Stimulated activated CD8-positive, alpha-beta memory T cell treated with anti-CD3 and anti-CD28 coated beads, Interleukin-4, amount 100 ng/mL, for 48 hours (primary cell): ENCODE measurements at places on chromosomes 1 and 21.
A peak's percentile ranks its signal among the peaks of the same experiment; 100 is the strongest.

DNA sequence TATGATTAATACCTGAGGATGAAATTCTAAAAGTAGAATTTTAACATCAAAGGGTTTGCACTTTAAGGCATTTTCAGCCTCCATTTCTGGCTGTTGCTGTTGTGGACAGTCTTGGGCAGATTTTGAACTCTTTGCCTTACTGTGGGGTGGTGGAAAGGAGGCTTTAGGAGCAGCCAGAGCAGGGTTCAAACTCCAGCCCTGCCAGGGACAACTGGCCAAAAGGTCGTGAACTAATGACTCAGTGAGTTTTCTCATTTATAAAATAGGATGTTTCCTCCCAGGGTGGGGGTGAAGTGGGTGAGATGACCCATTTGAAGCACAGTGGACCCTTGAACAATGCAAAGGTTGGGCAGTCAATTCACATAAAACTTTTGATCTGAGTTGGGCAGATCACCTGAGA is 36.7 kb downstream of the MAPKAPK2 start:
- DNase-seq, result no peak

GRCh38 chr1:227900571-227901051 is 47.1 kb downstream of the WNT9A start:
- no peak for DNase-seq

GRCh38 chr1:101420406-101420805 is 183.6 kb downstream of the S1PR1 start:
- no peak for DNase-seq

DNA sequence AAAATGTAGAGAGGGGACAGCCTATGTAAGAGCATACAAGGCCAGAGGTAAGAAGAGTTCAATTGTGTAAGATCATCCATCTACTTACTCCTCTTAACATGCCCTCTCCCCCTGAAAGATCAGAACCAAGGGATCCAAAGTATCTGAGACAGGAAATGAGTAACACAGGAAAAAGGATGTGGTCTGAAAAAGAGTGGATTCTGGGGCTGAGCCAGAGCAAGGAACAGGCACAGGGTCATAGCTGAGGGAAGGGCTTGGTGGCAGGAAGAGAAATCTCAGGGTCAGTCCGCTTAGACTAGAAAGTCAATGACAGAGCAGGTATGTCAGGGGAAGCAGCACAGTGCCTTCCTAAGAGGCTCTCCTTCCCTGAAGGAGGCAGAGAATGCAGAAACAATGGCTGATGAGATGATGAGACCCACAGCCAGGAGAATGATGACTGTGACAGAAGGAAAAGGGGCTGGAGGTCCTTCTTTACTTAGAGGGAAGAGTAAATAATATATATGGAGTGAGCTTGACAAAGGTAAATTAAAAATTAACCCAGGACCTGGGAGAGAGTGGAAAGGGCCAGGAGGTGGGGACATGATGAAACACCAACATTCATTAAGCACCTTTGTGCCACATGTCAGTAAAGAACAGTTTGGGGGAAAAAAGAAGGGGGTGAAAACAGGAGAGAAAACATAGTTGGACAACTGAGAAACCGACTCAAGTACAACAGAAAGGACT is 26.2 kb upstream of the A3GALT2 start:
- DNase-seq, result no peak

- DNase-seq, result no peak
These were observed 415.5 kb downstream of the NUF2 start for GRCh38 chr1:163737261-163737660.

DNA sequence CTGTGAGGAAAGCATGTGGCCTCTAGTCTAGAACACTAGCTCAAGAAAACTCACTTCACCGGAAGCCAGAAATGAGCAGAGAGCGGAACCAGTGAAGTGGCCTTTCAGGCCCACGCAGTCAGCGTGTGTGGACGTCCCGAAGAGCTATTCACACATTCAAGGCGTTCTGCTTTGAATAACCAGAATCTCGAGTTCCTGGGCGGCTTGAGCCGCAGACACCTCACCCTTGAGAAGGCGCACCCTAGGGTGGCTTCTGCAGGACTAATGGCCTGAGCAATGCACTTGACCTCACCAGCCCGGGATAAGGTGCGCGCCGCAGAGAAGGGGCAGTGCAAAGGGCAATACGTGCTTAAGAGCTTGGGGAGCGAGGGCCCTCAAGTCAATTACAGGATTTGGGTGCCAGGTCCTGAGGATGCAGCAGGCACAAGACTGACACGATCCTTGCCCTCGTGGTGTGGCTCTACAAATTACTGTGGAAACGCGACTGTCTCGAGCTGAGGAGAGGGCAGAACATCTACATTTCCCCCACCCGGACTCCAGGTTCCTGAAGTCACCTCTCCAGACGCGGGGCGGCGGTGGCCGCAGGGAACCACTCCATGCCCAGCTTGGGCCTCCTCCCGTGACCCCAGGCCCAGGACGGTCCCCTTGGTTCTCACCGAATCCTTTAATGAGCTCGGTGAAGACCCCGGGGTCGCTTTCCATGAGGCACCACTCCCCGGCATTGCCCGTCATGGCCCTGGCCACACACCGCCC is 455 bp downstream of the UCHL5 start:
- peak; percentile 76 for DNase-seq

- DNase-seq, result no peak
These were observed 131.7 kb upstream of the USH2A start for GRCh38 chr1:216554934-216555333.

DNA sequence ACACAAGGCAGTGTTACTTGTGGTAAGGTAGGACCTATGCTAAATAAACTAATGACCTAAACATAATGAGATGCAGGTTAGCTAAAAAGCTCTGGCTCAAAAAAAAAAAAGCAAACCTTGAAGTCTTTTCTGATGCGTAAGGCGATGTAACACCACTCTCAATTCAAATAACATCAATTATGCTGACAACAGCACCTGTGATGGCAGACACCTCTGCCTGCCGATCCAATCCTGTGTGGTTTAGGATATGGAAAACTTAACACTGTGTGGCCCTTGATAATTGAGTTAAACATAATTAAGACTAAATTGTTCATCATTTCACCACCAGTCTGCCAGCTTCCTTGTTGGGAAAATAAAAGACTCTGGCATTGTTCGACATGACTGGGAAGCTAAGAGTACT is 9.1 kb downstream of the RPAP2 start:
- no peak for DNase-seq

GRCh38 chr1:175204330-175204729 is 11.8 kb upstream of the KIAA0040 start:
- DNase-seq, result no peak

DNA sequence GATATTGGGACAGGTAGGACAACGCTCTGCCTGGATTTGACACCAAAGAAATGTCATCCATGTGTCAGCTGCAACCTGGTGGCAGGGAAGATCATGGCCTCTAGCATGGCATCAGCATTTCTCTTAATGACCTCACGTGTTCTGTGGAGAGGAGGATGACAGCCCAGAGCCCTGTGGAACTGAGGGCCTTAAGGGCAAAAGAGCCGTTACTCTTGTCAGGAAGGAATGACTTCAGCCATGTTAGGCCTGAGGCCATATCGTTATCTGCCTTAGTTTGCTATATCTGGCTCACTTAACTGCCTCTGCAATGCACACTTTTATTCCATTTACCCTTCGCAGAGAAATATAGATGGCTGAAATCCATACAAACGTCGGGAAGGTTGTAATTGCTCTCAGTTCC is 83.2 kb upstream of the PBX1 start:
- no peak for DNase-seq

DNA sequence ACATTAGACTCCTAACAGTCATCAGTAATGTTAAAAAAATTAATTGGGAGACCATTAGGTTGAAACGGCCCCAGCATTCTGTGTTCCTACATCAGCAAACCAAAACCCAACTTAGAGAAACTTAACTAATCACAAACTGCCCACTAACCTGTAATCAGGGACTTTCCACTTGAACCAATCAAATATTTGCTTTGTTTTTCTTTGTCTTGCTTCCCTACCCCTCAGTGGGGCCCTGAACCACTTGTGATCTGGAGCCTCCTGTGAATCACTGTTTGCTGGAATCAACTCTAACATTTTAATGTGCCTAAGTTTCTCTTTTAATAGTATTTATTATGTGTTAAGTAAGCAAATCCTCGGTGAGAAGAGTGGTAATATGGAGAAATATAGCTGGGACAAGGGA is 64.0 kb downstream of the ABCA4 start:
- no peak for DNase-seq

- DNase-seq, result no peak
These were observed 4.0 kb upstream of the PROX1 start for GRCh38 chr1:213983493-213984386.

GRCh38 chr1:217561446-217561845 is 69.4 kb downstream of the GPATCH2 start:
- DNase-seq, result no peak

DNA sequence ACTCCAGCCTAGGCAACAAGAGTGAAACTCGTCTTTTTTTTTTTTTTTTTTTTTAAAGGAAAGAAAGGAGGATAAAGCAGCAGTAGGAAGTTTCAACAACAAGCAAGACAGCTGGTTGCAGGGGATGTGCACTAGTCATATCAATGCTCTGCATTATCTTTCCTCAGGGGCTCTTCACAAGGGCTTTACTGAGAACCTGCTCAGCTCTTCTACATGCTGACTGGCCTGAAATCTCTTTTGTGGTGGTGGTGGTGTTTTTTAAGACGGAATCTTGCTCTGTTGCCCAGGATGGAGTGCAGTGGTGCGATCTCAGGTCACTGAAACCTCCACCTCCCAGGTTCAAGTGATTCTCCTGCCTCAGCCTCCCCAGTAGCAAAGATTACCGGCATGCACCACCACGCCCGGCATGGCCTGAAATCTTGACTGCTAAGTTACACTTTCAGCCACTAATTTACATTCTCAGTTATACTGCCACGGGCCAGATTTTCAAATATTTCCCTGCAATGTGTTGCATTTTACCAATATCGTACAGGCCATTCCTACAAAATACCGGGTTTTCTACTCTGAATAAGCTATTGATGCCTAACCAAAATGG is 68.0 kb downstream of the PUM1 start:
- DNase-seq, result no peak

DNA sequence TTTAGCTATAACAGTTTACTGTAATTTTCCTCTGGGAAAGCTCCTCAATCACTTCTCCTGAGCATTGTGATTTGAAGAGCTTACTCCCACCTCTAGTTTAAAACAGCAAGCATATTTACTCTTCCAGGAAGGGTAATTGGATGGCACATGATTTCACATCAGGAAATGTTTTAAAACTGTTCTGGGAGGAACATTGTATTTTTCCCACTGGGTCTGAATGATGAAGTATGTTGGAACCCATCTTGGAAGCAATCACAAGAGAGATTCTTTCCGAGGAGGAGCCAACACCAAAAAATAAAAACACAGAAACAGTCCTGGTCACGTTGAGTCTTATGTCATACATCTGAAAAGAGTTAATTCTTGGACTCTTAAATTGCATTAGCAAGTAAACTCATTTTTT is 17.3 kb downstream of the MAP10 start:
- no peak for DNase-seq

- DNase-seq, result no peak
These were observed 392 bp downstream of the GSTM2 start for GRCh38 chr1:109668123-109668775.

DNA sequence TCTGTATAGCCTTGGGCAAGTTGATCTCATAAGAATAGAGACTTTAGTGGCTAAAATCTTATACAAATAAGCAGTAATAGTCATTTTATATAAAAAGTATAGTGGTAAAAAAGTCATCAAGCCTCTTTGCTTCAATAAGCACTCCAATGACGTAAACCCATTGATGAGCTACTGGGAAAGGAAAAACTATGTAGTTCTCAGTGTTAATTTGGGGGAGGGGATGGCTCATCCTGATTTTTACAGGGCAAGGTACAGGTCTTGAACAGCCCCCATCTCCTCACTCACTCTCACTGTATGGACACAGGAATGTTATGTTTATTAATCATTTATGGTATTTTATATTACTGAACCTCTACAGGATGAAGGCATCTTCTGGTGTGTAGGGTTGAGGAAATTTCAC is 38.1 kb upstream of the CD55 start:
- DNase-seq, result no peak

DNA sequence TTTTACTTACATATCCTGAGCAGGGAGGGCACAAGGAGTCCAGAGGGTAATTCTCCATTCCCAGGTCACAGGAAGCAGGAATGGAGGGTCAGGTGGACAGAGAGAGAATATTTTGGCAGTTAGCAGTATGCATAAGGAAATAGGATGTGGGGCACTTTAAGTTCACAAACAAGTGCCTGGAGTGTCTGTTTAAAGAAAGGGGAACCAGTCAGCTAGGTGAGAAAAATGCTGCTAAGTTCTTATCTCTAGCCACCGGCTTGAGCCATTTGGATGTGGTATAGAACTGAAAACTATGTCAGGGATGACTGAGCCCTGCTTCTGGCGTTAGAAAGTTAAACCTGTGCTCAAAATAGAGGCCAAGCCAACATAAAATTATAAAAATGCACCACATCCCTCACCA is 739.7 kb upstream of the NCAM2 start:
- DNase-seq, result no peak

GRCh38 chr1:182164273-182164672 is 102.8 kb upstream of the ZNF648 start:
- no peak for DNase-seq

DNA sequence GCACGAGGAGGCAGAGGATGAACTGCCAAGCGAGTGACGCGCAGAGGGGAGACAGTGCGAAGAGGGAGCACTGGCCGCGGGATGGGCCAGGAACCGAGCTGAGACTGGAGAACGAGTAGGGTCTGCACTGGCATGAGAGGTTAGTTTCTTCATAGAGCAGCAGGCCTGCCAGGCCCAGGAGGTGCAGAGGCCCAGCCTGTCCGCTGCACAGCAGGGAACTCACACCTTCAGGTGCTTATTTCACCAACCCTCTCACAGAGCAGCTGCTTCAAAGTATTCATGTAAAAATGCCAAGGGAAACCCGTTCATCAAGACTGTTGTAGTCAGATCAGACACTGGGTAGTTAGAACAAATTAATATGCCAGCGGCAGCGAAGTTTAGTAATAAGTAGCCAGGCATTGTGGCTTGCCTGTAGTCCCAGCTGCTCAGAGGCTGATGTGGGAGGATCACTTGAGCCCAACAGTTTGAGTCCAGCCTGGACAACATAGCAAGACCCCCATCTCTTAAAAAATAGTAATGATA is 144.5 kb downstream of the SLC45A1 start:
- no peak for DNase-seq

GRCh38 chr1:228866468-228866867 is 131.2 kb downstream of the RHOU start:
- DNase-seq, result no peak

DNA sequence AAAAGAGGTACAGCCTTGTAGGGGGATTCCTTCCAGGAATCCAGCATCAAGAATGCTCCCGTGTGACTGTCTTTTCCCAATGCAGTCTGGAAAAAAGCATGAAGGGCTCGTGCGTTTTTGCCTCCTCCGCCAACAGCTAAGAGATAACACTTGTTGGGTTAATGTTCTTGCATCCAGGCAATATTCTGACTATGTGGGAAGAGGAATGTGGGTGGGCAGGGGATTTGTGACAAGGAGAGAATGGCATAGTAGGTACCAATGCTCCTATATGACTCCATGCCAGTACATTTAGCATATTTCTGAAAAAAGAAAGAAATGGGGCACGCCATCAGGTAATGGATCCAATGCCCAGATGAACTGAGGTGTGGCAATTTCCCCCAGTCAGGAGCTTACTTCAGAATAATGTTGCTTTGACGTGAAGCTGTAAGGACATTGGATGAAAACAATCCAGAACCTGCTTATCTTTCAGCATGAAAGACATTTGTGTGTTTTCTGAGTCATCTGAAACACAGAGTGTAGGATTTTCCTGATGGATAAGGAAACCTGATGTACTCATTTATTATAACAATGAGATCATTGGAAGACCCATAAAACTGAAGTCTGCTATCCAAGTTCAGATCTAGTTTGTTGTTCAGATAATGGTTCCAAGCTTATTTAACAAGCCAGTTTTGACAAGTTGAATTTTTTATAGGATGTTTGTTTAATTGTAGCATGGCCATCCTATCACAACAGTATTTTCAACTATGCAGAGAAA is 105.5 kb downstream of the LYPLAL1 start:
- no peak for DNase-seq
